Left ventricle myocardium inferior (tissue), 1 donor: ENCODE measurements at places on chromosomes 7 and 10. TPM values are rescaled to one million over a fixed set of nuclear protein-coding genes. Genes with fewer than 3 reads are reported as not detected.

SLC29A4 gene
- 3.7 TPM for total RNA-seq

OPALIN gene
- not detected for total RNA-seq

DNA sequence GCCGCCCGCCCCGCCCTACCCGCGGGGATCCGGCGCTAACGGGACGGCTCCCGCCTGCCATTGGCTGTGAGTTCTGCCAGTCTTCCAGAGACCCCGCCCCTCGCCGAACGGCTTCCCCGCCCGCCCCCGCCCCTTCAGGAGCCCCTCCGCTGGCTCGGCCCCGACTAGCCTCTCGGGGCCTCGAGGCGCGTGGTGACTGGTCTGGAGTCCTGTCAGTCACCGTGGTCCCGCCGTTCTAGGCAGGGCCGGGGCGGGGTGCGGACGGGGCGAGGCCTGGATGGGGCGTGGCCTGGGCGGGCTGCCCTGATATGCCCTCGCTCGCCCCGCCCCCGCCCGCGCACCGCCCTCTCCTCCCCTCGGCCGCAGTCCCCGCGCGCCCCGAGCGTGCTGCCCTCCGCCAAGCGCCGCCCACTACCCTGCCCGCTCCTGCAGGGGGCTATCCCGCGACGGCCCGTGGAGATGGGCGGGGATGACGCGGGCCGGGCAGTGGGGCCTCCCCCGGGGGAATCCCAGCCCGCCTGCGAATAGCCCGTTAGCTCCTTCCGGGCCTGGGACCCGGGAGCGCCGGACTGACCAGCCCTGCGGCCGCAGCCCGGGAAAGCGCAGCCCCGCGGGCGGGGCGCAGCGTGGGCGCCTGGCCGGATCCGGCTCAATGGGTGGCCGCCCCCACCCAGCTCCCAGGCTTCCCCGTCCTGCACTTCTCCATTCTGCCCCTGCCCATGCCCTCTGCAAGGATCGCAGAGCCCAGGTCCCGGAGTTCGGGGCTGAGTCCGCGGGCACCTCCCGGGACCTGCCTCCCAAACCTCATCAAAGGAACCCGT lies 444 bp upstream of the HIP1 start:
- peak; percentile 100 for DNase-seq

ATP6V0A4 gene
- not detected for total RNA-seq

HOXA1 gene
- not detected for total RNA-seq

GRCh38 chr10:132185601-132186487 lies 904 bp upstream of the DPYSL4 start:
- DNase-seq: peak; percentile 47

GRCh38 chr10:124041675-124042445 lies 51.5 kb downstream of the CHST15 start:
- no peak for DNase-seq

DNA sequence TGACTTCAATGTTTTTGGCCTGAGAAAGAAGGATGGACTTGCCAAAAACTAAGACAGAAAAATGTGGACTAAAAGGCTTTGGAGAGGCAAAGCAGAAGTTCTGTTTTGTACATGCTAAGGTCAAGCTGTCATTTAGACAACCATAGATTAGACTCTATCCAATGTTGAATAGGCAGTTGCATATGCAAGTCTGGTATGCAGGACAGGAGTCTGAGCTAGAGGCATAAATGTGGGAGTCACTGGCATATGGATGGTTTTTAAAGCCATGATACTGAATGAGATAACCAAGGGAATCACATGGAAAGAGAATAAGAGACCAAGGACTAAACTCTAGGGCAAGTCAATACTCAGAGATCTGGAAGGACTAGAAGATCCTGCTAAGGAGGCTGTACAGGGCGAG lies 164.1 kb downstream of the LSM5 start:
- no peak for DNase-seq

DNA sequence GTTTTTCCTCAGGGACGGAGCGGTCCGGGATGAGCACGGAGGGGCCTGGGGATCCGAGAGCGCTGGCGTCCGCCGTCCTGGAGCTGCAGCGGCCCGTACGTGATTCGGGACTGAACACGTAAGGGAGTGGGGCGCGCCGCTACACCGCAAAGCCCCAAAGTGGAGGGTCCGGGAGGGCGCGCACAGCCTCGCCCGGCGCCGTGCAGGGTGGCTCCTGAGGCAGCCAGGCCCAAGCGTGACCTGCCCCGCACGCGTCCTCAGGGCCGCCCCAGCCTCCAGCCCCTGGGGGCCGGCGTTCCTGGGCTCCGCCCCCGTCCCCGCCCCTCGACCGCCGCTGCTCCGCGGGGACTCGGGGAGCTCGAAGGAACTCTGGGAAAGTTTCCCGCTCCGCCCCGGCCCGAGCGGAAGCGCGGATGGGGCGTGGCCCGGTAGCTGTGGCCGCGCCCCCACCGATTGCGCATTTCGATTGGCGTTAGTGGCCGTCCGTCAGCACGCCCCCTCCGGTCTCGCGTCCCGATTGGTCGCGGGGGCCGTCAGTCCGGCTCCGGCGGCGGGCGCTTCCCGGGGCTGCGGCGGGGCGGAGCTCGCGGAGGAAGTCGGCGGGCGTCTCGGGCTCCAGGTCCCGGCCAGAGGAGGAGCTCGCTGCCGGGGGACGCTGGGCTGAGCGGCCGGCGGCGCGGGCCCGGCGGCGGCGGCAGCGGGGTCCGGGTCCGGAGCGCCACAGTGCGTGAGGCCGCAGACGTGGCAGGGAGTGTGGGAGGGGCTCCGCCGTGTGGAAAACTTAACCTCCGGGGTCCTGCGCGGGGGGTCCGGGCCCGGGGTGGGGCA lies at the start of the genes ANKRD16 and FBH1:
Gene ANKRD16 (minus strand): TSS at position 270 of the 828 bp plus-strand sequence. CDS start 539 bp downstream, outside the sequence.
Gene FBH1 (plus strand): TSS at position 620 of the 828 bp plus-strand sequence. CDS start 103 bp downstream, at position 723.
- DNase-seq: peak; percentile 99

- no peak for DNase-seq
Observed at GRCh38 chr7:4612939-4613841, 68.9 kb upstream of the FOXK1 start.

DNA sequence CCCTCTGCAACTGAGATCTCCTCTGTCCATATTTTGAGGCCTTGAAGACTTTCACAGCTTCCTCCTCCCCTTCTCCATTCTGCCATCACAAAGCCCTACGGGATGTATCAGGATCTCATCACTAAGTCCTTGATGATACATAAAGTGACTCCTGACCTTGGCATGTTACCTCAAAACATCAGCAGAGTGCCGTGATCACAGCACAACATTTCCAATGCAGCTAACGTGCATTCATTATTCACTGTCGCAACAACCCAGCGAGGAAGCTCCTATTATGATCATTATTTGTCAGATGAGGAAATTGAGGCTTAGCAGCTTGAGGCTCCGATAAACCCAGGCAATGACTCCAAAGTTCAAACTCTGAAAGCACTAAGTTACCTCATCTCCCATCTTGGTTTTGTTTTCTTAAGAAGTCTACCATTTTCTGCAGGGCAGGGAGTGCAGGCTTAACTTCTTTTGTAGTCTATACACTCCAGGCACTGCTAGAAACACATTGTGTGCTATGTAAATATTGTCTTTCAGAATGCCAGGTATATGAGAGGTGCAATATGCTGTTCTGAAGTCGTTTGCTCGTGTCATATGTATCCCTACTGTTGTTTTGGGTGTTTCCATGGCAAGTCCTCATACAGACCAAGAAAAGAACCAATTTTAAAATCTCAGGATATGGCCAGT lies 80.6 kb upstream of the C1QL3 start:
- no peak for DNase-seq

BAMBI gene
- 15.4 TPM for total RNA-seq
